ENCODE measurements at places on chromosomes 5 and 9.

DNA sequence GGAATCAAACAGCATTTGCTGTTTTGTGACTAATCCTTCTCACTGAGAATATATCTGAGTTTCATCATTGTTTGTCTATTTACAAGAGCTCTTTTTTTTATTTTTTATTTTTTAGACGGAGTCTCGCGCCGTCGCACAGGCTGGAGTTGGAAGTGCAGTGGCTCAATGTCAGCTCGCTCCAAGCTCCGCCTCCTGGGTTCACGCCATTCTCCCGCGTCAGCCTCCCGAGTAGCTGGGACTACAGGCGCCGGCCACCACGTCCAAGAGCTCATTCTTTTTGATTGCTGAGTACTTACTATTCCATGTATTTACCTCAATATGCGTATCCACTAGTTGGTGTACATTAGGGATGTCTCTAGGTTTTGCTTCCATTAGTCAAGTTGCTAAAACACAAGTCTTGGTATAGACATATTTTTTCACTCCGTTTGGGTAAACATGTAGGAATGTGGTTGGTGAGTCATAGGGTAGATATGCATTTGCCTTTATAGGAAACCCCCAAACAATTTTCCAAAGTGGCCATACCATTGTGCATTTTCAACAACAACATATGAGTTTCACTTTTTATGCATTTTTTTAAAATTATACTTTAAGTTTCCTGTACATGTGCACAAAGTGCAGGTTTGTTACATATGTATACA is 1005.0 kb upstream of the CDH10 start:
- DNase-seq = no peak

GRCh38 chr9:129282731-129283211 is 104.7 kb upstream of the IER5L start:
- no peak for DNase-seq

DNA sequence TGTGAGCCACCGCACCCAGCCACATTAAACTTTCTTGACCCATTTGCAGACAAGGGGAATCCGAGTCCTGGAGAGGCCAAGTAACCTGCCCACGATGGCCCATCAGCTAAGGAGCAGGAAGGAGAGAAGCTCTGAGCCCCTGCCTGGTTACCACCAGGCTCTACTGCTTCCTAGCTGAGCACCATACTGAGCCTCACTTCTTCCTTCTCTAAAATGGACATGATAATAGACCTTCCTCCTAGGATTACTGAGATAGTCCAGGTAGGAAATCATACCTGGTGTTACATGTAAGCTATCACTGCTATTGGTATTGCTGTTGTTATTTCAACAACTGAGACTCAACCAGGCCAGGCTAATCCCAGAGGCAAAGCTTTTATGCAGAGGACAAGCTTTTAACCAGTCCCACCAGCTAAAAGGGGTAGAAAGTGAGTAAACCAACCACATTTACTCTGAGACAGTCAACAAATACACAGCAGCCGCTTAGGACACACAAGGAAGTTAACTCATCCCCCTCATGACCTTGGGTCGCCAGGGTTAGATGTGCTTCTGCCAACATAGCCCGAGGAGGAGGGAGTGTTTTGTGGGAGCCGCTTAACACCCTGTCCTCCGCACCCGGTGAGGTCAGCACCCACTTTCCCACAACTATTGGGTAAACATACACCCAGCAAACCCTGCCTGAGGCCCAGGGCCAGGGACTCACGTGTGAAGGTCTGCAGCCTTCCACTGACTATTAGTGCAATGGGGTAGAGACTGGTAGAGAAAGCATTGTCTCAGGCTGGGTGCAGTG is 20.6 kb upstream of the PTGES start:
- DNase-seq = no peak

GRCh38 chr9:80871596-80871995 is 817.8 kb downstream of the TLE1 start:
- DNase-seq = no peak
